ENCODE measurements at places on chromosomes 16 and 17.

- no peak for DNase-seq
Observed at GRCh38 chr16:88195269-88195705, 187.5 kb upstream of the ZNF469 start.

DNA sequence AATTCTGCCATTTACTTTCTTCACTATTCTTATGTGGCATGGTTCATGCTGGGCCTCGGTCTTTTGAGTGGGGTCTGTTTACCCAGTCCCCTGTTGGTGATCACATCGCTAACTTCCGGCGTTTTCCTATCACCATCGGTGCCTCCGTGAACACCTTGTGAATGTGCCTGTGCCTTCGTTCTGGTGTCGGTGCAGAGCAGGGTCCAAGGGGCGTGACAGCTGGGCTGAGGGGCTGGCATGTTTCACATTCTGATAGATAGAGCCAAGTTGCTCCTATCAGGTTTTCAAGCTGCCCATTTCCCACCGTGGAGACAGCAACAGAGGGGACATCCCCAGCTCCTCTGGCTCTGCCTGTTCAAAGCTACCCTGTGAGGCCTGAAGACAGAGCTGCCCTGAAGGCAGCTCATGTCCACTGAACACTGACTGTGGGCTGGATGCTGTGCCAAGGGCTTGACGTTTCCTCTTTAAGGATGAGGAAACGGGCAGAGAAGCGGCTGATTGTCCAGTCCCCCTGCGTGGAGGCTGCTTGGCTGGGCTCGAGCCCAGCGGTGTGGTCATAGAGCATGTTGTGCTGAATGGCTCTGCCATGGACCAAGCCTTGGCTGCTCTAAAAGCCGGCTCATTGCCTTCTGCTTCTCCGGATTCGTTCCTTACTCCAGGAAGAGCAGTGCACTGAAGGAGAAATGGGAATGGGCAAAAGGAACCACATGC, 17.0 kb downstream of the DHODH start:
- DNase-seq: no peak

DNA sequence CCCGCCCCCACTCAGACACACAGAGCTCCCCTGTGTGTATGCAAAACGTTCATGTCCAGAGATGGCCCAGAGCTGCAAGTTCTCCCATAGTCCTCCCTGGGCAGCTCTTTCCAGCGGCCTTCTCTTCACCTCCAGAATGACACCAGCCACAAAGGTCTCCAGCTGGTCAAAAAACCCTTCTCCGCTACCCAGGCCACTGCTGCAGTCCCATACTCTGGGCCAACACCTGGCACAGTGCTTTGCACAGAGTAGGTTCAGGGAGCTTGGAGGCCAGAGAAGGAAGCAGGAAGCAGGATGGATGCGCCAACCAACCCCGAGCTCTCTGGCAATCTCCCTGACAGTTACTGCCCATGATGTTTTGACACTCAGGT, 1.1 kb upstream of the STAT5B start:
- DNase-seq: no peak

DNA sequence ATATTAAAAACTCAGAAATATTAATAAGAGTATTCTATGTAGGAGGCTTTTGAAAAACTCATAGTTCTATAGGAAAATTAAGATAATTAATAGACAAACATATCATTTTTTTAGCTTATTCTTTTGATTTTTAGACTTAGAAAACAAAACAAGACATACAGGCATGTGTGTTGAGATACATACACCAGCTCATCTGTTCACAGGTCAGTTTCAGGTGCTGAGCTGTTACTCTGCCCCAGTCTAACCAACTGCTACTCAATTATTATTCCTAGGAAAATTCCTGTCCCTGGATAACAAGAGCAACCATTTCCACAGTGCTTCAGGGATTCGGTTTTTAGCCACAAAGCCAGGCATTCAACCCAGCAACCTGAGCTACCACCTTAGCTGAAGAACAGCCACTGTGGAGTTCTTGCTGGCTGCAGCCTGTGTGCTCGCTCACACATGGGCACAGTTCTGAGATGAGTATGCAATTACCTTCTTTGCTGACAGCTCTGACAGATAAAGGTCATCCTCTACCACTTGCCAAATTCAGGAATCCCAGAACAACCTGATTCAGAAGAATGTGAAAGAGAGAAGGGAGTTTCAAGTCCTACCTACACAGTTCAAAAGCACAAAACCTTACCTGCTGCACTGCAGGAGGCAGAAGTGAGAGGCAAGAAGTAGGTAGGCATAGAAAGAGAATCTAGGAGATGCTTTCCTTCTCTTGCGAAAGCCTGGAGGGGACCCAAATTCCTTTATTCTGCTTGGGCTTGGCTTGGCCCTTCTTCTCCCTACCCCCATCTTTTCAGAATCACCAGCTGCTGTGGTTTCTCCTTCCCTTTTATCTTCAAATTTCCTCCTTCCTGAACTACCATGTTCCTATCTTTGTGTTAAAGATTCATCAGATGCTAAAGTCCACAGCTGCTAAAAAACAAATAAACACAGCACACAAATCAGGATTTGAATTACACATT, 62.7 kb downstream of the TEX2 start:
- DNase-seq: no peak

GRCh38 chr17:63426041-63426916, 19.8 kb downstream of the CYB561 start:
- no peak for DNase-seq

- DNase-seq: no peak
Observed at GRCh38 chr17:47806913-47807255, 14.7 kb downstream of the OSBPL7 start.

- no peak for DNase-seq
Observed at GRCh38 chr17:73261952-73262675, 434 bp upstream of the CPSF4L start.
